ENCODE measurements at places on chromosomes 4 and X.

DNA sequence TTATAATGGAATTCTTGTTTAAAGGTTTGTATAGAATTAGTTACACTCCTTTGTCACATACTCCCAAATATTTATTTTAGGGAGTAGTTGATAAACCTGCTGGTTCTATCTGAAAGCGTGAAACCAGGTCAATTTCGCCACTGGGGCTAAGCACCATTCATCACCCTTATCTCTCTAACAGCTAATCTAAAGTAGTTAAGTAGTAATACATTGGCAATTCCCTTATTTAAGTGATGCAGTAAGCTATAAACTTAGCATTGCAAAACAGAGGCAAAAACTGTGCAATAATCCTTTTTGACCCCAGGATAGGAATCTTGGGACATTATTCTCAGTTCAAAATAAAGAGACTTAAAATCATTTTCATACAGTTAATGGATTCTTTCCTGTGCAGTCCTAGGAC is 33.7 kb upstream of the PTPN13 start:
- DNase-seq = no peak

DNA sequence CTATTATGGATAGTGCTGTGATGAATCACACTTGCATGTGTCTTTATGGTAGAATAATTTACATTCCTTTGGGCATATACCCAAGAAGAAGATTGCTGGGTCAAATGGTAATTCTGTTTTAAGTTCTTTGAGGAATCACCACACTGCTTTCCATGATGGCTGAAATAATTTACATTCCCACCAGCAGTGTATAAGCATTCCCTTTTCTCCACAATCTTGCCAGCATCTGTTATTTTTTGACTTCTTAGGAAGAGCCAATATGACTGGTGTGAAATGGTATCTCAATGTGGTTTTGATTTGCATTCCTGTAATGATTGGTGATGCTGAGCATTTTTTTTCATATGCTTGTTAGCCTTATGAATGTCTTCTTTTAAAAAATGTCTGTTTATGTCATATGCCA is 1120.2 kb downstream of the ARAP2 start:
- DNase-seq = no peak

DNA sequence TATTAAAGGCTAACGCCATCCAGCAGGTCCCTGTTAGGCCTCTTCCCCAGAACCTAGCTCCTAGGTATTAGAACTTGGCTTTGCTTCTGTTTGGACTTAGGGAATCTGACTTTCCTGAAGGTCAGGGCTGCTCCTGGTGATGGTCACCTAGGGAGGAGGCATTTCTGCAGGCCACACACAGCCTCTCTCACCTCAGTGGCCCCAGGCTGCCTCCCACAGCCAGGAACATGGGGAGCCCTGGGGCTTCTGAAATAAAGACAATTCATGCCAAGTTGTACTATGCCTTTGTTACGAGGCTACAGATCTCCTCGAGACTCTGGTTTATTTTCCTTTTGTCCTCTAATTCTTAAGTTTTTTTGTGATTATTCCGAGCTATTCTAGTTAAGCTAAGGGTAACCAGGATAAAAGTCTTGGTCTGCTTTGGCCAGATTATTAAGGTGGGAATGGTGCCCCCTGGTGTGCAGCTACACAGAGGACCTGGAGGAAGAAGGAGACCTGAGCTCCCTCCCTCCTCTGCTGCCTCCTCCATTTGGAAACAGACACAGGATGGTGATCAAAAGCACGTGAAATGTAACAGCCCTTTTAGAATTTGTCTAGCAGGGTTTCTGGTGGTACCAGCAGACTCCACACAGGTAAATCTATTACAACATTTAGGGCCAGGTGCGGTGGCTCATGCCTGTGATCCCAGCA is 131.0 kb downstream of the DCLK2 start:
- DNase-seq = no peak

DNA sequence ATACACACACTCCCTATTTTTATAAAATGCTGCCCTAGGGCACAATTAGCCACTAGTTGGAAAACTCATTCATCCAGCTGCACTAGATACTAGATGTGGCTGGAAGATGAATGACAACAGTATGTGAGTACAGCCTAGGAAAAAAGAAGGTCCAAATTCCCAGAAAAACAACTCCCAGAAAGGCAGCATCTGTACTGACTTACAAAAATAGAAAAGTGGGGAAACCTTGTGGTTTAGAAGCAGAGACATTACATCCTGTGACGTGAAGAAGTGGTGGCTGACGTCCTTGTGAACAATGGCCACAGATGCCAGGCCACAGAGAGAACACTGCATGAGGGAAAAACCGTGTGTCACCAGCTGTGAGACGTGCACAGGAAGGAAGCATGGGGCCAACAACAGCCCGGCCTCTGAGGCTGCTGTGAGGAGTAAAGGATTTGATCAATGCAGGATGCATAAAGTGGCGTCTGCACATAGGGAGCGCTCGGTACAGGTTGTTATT is 81.2 kb downstream of the SPRY1 start:
- DNase-seq = no peak

DNA sequence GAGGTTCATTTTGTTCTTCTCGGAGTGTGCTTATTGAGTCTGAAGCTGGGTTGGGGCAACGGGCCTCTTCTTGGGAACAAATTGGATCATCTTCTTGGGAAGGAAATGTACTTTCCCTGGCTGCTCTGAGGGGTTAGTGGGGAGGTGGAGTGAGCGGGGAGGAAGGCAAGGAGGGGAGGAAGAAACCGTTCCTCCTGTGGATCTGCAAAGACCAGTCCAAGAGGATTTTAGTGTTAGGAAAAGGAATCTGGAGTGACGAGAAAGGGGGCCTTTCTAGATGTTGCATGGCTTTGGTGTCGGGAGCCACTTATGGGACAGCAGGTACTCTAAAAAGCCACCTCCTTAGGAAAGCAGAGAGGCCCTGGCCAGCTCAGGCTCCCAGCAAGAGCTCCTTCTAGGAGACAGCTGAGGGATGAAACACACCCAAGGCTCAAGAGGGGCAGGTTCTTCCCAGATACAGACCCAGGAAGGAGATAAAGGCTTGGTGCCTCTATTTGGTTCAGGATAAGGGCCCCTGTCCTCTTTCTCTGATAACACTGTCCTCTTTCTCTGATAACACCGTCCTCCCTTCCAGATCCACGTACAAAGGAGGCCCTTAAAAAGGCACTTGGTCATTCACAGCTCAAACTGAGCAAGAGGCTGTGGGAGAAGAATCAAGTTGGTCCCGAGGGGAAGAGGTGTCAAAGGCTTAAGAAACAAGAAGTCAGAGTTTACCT is 451 bp downstream of the SOD3 start:
- no peak for DNase-seq

GRCh38 chrX:51922561-51922960 is 29.1 kb downstream of the MAGED1 start:
- no peak for DNase-seq

DNA sequence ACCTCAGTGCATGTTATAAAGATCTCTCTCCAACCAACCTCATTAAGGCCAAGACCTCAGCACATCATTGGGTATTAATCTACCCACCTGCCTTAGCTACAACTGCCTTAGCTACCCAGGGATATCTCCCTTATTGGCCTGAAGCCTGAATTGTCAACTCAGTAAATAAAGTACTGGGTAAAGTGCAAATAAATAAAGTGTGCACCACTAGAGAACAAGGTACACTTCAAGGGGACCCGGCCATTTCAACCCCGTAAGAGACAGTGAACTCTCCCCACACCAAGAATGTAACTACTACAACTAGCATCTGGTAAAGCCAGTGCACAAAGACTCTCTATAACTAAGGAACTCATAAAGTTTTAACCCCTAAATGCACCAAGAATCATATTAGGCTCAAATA is 61.7 kb upstream of the POU3F4 start:
- DNase-seq = no peak

DNA sequence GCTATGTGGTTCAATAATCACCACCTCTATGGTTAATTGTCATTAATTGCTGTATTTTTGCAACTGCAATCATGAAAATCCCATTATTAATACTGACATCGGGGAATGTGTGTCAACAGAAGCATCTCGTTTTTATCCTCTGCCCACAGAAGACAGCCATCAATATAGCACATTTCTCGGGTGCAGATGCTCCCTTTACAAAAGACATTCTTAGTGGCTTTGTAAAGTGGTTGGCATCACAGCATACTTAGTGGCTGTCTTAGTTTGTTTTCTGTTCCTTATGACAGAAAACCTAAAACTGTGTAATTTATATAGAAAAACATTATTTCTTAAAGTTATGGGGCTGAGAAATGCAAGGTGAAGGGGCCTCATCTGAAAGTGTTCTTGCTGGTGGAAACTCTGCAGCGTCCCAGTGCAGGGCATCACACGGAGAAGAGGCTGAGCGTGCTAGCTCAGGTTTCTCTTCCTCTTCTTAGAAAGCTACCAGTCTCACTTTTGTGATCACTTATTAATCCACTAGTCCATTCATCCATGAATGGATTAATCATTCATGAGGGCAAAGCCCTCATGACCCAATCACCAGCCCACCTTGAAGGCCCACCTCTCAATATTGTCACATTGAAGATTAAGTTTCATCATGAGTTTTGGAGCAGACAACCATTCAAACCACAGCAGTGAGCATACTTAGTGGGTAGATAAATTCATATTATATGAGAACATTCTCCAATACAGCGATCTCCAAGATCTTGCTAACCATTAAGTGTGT is 1067.7 kb upstream of the PABPC4L start:
- no peak for DNase-seq

DNA sequence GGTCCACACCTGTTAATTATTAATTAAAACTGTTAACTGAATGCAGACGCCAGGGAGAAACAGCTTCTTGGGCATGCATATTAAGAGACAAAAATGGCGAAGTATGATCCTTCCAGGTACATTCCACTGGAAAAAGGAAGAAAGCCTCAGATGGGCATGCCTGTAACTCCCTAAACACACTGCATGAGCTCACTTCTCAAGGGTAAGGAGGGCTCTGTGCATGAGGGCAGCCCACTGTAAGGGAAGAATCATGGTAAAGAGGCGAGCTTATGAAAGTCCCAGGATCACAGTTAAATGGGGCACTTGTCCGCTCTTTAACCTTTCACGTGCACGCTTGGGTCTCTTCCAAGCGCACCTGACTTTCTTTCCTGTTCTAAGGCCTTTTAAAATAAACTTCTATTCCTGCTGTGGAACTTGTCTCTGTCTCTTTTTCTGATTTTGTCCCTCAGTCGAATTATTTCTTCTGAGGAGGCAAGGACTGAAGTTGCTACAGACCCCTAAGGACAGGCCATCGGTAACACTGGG is 321.7 kb downstream of the PPP1R2C start:
- DNase-seq = no peak

DNA sequence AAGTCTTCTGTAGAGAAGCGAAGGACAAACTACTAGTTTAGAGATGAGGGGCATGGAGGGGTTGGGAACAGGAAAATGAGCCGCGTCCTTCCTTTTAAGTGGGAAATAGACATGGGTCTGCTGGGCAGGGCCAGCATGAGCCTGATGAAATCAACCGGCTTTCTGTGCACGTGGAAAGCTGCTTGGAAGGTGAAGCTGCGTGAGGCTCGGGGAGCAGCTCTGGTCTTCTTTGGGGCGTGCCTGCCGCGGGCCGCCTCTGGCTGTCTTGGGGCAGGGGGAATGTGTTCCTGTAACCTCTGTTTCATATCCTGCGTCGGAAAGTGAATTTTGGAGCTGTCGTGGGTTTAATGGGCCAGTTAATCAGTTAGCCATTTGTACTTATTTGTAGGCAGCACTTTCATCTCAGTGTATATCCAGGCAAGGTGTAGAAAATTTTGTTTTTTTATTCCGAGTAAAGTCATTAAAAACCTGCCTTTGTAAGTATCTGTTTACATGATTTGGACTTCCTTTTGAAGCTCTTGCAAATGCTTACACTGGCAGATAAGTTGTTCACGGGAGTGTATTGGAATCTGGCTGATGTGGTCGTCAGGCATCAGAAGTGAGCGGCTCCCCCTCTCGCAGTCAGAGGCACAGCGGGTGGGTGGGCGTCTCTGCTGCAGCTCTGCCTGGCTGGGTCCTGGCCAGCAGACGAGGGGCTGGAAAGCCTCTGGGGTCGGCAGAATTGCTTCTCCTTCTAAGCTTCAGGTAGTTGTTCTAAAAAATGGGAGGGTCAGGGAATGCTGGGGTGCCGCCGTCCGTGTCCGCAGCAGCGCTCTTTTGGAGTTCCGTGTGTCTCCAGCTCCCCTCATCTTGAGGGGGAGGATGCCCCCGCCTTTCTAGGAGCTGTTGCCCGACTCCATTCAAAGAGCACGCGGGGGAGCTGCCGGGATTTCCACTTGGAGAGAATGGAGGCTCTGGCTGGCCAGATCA is 70.5 kb upstream of the HGFAC start:
- DNase-seq = no peak
